Activated CD4-positive, alpha-beta memory T cell treated with anti-CD3 and anti-CD28 coated beads for 36 hours (primary cell): ENCODE measurements at places on chromosomes 5 and 9.

DNA sequence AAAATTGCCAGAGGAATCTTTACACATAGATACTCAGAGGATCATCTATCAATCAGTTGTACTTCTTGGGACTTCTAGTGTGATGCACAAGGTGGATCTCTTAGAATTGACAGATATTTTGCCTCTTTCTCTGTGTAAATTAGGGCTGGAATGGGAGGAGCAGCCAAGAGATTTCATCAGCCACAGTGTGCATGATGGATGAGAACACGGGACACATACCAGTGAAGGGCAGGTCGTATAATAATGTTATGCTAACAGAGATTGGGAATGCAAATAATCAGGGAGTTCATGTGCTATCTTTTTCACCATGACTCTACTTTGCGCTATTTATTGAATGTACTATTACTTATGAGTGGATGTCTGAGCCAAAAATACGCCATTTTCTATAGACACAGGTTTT lies 43.3 kb upstream of the ISOC1 start:
- no peak for DNase-seq

DNA sequence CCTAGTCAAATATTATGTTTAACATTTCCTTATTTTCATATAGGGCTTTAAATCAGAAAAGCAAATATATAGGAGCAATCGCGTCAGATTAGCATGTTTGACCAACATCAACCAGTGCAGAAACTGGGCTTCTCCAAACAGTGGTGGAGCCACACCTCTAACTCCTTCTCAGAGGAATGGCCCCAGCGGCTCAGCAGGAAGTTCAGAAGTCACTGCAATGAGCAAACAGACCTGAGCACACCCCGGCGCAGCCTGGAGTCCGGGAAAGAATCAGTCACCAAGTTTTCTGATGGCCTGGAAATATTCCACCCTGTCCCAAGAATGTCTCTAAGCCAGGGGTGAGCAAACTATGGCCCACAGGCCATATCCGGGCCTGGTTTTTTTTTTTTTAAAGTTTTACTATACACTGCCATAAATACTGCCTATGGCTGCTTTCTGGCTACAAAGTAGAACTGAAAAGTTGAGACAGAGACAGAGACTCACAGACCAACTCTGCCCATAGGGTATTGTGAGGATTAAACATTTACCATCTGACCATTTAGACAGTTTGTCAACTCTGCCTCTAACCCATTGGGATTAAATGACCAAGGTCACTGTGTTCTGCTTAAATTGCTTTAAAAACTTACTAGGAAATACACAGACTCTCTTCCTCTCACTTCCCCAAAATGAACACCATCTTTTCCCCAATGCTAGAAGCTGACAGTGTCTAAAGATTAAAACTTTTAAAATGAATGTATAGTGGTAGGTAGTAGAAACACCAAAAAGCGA lies 5.4 kb downstream of the GOLM1 start:
- DNase-seq: no peak

DNA sequence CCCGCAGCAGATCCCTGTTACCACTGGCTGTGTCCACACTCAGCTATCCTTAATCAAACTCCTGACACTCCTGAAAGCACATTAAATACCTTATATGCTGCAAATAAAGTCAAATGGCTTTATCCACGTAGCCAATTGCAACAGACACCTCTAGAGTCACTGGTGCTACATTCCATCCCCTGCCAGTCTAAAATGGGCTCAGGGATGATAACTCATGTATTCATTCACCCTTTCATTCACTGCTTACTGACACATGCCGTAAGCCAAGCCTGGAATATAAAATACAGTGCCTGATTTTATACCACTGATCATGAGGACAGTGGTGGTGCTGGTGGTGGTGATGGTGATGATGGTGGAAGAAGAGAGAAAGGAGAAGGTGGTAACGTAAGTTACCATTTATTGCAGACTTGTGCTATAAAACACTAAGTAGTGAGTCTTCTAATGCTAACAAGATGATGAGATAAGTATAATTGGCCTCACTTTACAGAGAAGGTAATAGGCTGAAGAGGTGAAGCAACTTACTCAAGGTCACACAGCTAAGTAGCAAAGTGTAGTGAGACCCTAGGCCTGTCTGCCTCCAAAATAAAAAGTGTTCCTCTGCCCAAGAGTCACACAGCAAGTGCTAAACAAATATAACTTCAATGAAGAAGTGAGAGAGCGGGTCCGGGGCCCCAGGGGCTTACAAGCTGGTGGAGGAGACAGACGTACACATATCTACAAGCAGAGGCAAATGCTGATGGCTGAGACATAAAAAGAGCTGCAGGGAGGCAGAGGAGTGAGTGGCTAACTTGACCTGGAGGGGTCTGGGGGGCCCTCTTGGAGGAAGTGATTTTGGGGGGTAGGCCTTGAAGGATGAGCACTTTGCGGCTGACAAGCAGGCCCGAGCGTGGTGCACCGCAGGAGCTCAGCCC lies 1.2 kb downstream of the TTLL11 start:
- no peak for DNase-seq

DNA sequence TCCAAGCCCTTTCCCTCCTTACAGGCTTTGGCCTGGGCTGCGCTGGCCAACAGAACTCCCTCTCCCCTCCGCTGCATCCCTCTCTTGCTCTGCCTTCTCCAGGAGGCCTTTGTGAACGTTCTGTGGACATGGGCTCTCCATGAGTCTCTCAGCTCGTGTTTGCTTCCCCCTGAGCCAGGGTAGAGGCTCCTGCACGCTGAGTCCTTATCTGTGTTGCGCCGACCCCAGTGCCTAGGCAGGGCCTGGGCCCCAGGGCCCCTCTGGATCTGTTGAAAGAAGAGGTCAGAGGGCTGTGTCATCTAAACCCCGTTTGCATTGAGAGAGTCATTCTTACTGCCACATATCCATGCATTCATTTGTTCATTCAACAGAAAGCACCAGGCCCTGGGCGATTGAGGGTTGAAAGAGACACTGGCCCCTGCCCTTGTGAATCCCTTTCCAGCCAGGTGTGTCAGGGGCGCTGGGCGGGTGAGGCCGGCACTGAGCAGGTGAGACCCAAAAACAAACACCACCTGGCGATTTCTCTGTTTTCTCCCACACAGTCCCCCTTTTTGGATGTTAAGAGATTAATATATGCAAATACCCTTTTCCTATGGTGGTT lies 111.2 kb upstream of the IER5L start:
- DNase-seq: peak; percentile 5

DNA sequence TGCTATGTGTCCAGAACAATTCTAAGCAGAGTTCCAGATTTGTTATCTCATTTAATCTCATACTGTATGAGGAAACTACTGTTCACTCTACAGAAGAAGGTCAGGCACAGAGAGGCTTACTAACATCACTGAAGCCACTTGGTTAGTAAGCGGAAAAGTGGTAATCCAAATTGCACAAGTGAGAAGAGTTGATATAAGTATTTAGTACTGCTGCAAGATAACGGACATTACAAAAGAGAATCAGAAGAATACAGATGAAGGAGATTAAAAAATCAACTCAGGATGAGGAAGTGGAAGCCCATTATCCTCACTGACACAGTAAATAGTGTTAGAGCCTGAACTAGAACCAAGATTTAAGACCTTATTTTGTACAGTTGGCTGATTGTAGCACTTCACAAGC lies 22.3 kb upstream of the TLR4 start:
- DNase-seq: no peak

DNA sequence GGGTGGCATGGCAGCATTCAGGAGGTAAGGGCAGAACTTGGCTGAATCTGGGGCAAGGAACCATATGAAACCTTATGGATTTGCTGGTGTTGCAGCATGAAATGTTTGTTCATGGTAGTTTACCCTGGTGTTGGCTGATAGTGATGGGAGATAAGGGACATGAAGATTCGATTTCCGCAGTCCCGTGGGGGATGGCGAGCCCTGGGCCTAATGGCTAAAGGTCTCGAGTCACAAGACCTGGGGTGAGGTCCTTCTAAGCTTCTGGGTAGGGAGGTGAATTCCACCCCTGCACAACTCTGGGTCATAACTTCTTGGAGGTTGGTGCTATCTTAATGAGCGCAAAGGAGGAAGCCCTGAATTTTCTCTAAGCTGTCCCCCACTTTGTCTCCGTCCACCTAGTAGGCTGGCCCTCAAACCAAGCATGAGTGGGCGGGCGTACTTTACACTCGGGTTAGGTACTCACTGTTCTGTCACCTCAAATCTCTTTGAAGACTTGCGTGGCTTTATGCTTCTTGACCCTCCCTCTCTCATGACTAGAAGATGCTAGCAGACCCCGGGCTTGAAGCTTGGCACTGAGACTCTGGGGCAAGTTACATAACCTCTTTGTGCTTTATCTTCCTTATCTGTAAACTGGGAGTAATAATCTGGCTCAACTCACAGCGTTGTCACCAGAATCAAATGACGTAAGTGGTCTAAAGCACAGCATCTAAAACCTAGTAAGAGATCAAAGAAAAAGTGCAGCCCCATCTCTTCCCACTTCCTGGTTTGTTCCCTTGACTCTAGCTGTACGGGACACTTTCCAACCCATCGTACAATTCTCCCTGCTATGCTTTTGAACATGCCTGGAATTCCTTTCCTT lies 72.5 kb downstream of the BASP1 start:
- no peak for DNase-seq

GRCh38 chr9:89929673-89930480 lies 325.1 kb downstream of the GADD45G start:
- DNase-seq: no peak

GRCh38 chr5:10987925-10988504 lies 227.0 kb upstream of the DAP start:
- peak; percentile 85 for DNase-seq

- DNase-seq: no peak
Observed at GRCh38 chr5:159416438-159416837, 86.2 kb upstream of the IL12B start.

- DNase-seq: peak; percentile 28
Observed at GRCh38 chr9:114507726-114508125, 2.5 kb upstream of the WHRN start.
